ENCODE measurements at places on chromosomes 13 and 19.

DNA sequence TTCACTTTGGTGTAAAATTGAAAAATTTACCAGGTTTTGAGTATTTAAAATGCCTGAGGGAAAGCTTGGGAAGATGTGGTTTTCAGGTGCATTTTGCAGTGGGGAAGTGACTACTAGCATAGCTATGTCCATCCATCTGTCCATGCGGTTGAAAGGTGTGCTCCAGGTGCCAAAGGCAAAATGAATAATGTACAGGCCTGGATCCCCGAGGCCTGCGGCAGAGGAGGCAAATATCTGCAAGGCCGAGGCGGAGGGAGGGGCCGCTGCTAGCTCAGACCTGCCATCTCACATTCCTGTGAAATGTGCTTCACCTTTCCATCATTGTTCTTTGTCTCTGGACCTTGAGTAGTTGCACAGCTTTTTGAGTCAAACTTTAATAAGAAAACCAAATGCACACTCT, 65.5 kb downstream of the ERCC5 start:
- no peak for DNase-seq

DNA sequence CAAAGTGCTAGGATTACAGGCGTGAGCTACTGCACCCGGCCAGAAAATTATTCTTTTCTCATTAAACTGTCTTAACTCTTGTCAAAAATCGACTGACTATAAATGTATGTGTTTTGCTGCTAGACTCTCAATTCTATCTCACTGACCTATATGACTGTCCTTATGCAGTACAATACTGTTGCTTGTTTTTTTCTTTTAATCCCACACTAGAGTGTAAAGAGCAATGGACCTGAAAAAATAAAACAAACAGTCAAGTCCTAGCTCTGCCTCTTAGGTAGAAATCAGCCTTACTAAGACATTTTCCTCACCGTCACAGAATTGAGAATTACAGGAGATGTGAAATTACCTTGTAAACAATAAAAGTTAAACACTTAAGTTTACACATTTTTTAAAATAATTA, 35.1 kb downstream of the INTS6 start:
- DNase-seq = no peak

GRCh38 chr19:13920940-13921747, 15.1 kb downstream of the CC2D1A start:
- DNase-seq = peak; percentile 17

DNA sequence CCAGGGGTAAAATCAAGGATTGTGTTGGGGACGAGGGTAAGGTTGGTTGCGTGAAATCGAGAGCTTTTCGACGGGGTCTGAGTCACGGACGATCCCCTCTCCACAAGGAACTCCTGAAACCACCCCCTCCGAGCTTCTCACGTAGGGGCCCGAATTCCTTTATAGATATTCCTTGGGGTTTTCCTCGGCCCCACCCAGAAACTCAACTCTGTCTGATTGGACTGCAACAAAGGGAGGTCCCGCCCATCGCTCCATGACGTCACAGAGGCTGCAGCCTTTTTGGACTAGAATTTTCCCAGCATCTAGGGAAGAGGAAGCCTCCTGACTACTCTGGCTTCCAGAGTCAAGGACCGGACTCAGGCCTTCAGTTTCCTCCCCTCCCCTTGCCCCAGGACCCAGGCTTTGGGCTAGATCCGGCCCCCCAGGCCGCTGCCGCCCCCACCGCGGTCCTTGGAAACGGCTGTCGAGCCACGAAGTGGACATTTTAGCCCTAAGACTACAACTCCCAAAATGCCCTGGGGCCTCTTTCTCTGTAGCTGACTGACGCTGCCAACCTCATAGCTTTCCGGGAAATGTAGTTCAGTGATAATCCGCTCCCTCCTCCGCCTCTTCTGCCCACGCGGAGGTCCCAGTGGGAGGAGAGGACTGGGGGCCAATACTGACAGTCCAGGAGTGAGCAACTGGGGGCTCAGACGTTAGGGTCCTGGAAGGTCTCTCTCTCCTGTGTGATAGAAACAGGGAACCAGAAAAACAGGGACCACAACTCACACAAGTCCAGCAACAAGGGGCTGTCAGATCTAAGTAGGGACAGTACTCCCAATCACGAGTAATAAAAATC, at the start of gene IZUMO1:
IZUMO1 (minus strand) TSS at position 172 of the 838 bp plus-strand sequence. CDS start 1,050 bp downstream, outside the sequence.
- DNase-seq = peak; percentile 70

DNA sequence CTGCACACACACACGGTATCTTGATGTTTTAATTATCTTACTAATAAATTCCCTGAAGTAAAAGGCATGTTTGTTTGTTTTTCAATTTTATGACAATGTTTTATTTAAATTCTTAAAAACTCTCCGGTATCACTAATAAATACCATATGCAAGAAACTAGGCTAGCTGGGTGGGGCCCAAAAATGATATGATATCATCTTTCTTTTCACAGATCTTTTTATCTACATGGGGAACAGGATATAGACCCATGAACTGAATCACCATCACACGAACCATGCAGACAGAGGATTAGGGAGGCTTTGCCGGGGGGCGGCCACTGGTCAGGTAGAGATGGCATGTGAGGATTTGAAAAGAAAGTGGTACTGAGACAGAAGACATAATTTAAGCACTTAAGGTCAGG, 266.4 kb downstream of the ENOX1 start:
- DNase-seq = no peak

DNA sequence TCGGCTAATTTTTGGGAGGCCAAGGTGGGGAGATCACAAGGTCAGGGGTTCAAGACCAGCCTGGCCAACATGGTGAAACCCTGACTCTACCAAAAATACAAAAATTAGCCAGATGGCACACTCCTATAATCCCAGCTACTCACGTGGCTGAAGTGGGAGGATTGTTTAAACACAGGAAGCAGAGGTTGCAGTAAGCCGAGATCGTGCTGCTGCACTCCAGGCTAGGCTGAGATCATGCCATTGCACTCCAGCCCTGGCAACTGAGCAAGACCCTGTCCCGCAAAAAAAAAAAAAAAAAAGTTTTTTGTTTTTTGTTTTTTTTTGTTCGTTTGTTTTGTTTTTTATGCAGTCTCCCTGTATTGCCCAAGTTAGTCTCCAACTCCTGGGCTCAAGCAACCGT, 21.2 kb downstream of the MAST1 start:
- DNase-seq = no peak

- DNase-seq = no peak
These were observed 51.5 kb upstream of the MRI1 start for GRCh38 chr19:13712767-13713201.

DNA sequence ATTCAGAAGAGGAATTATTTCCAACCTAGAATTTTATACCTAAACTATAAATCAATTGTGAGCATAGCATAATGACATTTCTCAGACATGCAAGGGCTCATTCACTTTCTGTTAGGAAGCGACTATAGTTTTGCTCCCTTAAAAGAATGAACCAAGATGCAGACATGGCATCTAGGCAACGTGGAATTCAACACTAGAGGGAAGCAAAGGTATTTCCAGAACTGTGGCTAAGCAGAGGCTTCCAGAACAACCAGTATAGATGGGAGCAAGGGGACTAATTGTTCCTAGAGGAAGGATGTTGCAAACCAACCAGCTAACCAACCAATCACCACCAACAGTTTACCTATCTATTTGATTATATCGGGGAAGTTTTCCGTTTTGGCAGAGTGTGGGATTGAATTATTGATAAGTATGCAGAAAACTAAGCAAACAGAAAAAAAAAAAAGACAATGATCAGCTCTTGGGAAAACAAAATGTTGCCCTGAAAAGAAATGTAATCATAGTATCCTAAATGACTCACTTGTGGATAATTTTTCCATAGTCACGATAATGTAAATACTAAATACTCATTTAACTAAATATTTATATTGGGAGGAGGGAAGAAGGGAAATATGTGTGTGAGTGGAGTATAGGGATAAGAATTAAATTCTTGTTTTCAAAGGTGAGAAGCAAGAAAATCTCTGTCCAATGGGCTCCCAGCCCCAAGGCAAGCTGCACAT, 21.1 kb downstream of the ARL11 start:
- no peak for DNase-seq

DNA sequence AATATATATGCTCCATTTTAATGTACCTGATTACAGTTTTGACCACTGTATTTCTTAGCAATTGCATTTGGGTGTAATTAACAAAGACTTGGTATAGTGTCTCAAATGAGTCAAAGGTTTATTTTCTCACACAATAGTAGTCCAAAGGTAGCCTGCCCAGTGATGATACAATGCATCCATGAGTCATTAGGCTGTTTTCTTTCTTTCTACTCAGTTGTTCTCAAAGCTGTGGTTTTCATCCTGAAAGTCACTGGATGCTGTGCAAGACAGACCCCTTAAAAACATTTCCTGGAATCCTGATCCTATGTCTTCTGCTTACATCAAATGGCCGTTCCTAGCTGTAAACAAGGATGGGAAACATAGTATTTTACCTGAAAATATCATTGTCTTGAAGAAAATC, 651.2 kb upstream of the MIR17HG start:
- no peak for DNase-seq

DNA sequence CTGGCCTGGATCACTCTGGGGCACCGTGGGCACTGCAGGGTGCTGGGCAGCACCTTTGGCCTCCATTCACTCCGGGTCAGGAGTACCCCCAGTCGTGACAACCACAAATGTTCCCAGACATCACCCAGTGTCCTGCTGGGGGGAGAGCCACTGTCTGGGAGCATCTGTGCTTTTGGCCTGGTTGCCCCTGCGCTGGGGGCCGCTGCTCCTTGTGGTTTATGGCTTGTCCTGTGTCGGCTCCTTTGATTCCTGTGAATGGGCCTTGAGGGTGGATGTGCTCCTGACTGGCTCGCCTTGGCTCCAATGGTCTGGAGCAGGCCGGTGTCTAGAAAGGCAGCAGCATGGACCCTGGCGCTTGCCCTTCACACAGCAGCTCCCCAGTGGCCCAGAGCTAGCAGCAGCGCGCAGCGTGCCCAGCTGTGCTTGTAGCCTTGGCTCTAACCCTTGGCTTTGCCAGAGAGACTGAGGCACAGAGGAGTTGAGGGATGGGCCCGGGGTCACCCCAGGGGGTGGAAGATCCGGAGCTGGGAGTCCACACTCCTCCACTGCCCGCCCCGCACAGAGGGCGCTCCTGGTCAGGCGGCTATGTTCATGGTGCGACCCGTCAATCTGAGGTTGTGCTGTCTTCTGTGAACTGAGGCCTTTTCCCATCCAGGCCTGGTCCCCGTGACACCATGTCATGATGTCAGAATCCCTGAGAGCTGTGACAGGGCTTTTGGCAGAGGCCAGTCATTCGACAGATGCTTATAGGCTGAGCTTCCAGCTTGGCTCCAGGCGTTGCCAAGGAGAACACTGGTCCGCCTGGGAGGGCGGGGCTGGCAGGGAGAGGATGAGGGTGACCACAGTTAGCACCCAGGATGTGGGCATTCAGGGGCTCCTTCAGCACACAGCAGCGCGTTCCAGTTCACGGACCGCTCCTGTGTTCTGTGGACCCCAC, 4.1 kb downstream of the DAZAP1 start:
- DNase-seq = peak; percentile 45
